NCI-H187 treated with DMSO at 0.1 percent for 48 hours (cell line): ENCODE measurements at places on chromosomes 7 and 10.

- no peak for DNase-seq
Measured at GRCh38 chr10:23457632-23458417, 18.9 kb downstream of the OTUD1 start.

DNA sequence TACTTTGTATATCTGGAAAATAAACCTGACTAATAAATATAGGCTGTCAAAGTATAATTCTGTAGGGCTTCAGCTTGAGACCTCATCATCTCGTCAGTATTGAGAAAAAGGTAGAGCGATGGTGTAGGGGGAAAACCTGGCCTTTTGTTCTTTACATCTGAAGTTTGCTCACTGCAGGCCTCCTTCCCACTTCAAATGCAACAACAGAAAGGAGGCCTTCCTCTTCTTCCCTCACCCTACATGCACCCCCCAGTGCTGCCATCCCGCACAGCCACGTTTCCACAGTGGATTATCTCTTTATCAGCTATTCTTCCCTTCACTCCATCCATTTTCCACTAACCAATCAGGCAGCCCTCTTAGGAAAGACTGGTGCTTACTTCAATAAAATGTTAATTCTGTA, 112.3 kb downstream of the VTI1A start:
- DNase-seq: no peak

DNA sequence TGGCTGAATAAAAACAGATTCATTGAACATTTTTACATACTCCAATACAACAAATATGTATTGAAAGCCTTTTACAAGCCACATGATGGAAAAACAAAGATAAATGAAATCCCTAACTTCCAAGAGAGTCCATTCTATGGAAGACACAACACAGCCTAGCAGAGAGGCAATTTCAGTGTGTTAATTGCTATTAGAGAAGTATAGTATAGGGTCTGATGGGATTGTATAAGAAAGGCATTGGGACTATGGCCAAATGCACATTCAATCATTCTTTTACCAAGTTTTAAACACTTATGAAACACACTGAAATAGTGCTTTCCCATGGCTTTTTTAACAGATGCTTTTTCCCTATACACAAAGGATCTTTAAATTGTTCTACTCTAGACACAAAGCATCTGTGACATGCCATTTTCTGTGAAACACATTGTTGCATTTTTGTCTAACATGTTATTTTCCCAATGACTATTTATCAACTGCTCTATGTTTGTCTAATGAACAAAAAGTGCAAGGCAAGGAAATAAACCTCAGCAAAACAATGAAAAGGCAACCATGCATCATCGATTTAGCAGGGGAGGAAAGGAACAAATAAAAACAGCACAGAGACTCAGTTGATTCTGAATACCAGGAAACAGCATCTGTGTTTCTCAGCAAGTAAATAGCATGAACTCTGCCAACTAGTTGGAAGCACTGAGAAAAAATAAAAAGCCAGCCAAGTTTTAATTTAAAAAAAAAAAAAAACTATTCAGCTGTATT, 42.4 kb upstream of the PHYHIPL start:
- no peak for DNase-seq

DNA sequence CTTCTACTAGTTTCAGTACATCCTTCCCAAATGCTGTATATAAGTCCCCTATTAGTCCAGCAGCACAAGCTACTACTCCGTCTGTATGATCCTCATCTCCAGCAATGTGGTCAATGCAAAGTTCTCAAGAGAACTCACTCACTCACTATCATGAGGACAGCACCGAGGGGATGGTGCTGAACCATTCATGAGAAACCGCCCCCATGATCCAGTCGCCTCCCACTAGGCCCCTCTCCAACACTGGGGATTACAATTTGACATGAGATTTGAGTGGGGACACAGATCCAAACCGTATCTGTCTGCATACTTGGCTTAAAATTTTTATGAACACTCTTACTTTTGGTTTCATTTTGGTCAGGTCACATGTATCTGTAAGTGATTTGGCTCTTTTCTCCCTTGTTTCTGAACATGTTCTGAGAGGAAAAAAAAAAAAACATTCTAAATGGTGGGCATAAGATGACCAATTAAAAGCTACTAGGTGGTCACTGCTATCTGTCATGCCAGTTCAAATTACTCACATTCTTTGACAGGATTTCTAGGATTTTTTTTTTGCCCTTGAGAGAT, 60.1 kb downstream of the ZNF783 start:
- DNase-seq: no peak

- no peak for DNase-seq
Measured at GRCh38 chr10:99975106-99975829, 34.5 kb downstream of the DNMBP start.

- DNase-seq: no peak
Measured at GRCh38 chr7:7109934-7110333, 72.4 kb upstream of the C1GALT1 start.

- DNase-seq: no peak
Measured at GRCh38 chr10:59688921-59689351, 20.7 kb downstream of the SLC16A9 start.

GRCh38 chr7:132709971-132710567, 133.8 kb upstream of the PLXNA4 start:
- no peak for DNase-seq

DNA sequence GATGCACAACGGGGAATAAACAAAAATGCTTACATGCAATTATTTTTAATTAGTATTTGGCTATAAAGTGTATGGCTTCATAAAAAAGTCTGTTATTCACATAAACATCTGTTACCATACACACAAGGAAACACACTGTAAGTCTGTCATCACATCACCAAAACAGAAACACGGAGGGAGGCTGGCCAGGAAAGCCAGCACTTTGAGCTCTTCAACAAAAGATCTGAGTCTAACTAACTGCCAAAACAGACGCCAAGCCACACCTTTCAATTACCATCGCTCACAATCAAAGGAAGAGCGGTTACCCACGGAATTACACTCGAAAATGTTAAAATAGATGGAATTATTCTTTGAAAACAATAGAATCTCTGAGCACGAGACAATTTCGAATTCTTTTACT, 49.2 kb upstream of the MGMT start:
- no peak for DNase-seq

- DNase-seq: no peak
Measured at GRCh38 chr7:96233084-96233483, 88.8 kb downstream of the SLC25A13 start.

GRCh38 chr7:88599528-88599927, 160.0 kb upstream of the ZNF804B start:
- DNase-seq: no peak

- no peak for DNase-seq
Measured at GRCh38 chr7:2162959-2163358, 69.8 kb downstream of the MAD1L1 start.

DNA sequence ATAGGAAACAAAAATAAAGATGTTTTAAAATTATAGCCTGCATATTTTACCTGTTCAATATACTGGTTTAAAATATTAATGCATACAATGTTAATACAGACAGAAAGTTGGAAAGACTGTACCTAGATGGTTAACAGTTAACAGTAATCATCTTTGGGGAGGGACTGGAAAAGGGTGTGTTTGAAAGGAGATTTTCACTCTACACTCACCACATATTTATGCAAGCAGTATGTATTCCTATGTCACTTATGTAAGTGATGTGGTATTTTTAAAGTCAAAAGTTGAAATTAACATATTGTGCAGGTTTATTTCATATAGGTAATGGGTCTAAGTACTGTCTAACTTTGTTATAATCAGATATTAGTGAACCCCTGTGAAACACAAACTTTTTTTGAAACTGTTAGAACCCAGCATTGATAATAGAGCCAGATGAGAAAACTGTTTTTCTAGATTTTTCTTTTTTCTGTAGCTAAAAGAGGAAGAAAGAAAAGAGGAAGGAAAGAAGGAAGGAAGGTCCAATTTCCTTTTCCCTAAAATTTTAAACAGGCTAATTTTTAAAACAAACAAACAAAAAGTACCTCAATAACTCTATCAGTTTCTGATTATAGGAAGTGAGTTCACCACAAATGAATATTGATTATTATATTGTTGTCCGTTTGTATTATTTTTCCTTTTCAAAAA, 9.0 kb upstream of the STARD3NL start:
- DNase-seq: no peak

GRCh38 chr10:78207216-78207615, 173.6 kb downstream of the RPS24 start:
- no peak for DNase-seq

DNA sequence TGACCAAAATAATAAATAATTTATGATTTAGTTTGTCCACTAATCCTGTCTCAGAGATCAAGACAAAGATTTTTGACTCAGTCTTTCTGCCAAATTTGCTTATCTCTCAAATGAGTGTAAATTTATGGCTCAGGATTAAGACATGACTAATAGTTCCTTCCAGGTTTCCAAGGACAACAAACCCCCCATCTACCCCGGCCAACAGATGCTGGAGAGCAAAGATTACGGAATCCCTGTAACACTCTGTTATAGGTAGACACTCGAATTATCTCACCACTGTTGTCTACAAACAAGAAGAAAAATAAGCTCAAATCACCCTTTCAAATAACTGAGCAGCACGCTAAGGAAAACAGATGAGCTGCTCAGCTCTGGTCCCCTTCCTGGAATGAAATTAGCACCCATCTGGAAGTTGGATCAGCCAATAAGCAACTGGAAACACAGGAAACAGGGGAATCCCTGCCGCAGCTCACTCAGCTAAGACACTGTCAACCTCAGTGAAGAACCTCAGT, 56.8 kb upstream of the SVIL start:
- no peak for DNase-seq

GRCh38 chr10:4391683-4392082, 434.3 kb upstream of the AKR1E2 start:
- DNase-seq: no peak

- DNase-seq: no peak
Measured at GRCh38 chr7:157597562-157597961, 260.8 kb downstream of the DNAJB6 start.

DNA sequence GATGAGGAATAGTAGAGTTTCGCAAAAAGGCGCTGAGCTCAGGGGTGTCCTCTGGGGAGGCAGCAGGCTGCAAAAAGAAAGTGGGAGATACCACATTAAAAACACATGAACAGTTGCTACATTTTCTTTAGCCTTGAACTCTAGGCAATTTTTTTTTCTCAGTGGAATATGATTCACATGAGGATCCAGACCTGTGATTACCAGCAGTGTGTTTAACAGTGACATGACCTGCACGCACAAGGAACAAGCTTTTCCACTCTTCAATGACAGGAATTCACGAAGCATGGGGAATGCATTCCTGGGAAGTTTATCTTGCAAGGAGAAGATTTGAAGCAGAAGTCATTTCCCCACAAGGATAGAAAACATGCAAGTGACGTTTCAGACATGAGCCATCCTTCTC, 161.6 kb downstream of the ITGA8 start:
- no peak for DNase-seq

- DNase-seq: no peak
Measured at GRCh38 chr10:32163762-32164148, 107.5 kb upstream of the KIF5B start.

DNA sequence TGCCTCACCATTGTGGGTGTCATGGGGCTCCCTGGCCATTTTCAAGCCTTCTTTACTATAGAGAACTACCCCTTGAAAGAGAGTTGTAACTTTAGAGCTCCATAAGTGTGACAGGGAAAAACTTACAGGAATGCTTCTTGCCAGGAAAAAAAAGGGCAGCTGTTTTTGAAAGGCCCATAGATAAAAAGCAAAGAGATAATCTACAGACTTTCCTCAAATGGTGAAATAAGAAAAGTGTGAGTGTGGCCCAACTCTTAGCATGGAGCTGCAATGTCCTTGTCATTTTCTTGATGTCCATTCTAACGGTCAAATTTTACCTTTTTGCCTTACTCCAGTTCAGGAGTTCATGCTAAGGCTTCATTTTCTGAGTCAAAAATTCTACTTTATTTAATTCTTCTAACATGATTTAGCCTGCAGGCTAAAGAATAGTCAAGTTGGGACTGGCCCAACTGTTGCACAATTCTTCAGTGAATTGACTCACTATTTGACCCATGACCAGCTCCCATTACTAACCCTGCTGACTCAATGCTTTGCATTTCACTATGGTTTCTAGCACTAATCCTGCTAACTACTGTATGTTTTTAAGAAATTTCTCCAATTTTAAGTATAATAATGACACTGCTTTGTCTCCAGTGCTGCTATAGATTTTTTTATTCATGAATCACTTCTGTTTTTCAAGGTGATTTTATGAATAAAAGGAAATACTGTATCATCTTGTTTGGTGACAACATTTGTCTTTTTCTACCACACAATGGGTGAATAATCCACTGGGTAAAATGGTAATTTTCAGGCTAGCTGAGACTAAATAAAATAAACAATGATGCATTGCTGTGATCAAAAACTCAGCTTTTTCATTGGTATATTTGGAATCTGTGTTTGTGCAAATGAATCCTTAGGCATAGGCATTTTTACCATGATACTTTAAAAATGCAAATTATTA, 41.4 kb upstream of the SGCE start:
- no peak for DNase-seq

GRCh38 chr10:100895346-100895745, 17.4 kb upstream of the SLF2 start:
- DNase-seq: no peak

DNA sequence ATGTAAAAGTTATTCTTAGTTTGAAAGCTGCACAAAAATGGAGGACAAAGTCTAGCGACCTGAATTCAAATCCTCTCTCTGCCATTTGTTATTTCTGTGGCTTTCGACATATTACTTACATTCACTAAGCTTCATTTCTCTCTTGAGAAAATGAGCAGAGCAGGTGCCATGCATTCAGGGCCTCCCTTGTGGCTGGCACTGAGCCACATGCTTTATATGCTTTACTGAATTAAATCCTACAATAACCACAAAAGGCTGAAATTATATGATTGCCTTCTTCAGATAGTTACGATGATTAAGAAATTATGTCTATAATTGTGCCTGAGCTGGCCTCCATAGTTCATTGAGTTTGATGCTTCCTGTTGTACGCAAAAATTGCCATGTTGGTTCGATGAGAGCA, 98.7 kb downstream of the NPSR1 start:
- DNase-seq: no peak

DNA sequence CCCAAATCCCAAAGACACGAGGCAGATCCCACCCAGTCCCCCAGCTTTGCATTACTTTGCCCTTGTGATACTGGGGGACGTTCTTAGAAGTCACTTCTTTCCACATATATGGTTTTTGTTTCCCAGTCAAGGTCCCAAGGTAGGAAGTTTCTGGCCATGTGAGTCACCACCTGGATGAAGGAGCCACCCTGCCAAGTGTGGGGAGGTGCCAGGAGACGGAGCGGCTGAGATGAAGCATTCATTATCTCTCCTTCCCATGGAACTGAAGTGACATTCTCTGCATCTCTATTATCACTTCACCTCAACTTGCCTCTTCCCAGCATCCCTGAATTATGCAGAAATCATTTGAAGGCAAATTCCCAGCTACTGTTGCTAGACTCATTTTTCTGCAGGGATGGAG, 136.2 kb upstream of the INSYN2A start:
- DNase-seq: no peak

GRCh38 chr10:6279540-6280267, 77.0 kb downstream of the PFKFB3 start:
- DNase-seq: no peak

GRCh38 chr7:1096156-1097119, 8.5 kb downstream of the GPER1 start:
- no peak for DNase-seq

- DNase-seq: peak; percentile 89
Measured at GRCh38 chr10:131141645-131142516, 169.6 kb downstream of the TCERG1L start.
